Esophagus mucosa (tissue), 1 donor: ENCODE measurements at places on chromosomes 6 and 20. TPM values are rescaled to one million over a fixed set of nuclear protein-coding genes. Genes with fewer than 3 reads are reported as not detected.

DNA sequence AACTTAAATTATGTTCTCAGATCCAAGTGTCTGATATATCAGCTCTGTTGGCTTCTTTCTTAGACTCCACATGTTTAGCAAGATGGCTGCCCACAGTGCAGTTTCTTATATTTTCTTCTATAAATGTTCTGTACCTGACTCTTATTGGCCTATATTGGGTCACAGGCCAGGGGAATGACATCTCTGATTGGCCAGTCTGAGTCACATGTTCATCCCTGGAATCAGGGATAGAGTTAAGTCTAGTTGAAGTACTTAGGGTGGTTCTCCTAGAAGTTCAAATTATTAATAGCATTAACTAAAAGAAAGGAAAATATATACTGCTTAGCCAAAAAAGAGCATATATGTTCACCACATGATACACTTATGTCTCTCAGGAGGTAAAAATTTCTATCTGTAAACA is 105.3 kb upstream of the SLC22A16 start:
- no peak for ATAC-seq

DNA sequence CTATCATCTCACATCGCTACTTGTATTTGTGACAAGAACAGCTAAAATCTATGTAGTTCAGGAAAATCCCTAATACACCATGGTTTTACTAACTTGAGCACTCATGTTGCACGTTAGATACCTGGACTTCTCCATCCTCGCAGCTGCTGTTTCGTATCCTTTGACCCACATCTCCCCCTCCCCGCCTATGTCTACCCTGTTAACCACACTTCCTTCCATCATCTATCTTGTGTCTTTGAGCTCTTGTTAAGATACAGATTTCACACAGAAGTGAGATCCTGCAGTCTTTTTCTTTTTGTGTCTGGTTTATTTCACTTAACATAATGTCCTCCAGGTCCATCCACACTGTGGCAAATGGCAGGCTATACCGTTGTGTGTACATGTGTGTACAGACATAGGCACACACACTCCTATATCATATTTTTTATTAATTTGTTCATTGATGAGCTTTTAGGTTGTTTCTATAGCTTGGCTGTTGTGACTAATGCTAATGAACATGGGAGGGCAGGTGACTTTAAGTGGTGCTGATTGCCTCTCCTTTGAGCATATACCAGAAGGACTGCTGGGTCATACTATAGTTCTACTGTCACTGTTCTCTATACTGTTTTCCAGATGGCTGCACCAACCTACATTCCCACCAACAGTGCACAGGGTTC is 117.8 kb downstream of the WDR27 start:
- ATAC-seq, result peak; percentile 27

DNA sequence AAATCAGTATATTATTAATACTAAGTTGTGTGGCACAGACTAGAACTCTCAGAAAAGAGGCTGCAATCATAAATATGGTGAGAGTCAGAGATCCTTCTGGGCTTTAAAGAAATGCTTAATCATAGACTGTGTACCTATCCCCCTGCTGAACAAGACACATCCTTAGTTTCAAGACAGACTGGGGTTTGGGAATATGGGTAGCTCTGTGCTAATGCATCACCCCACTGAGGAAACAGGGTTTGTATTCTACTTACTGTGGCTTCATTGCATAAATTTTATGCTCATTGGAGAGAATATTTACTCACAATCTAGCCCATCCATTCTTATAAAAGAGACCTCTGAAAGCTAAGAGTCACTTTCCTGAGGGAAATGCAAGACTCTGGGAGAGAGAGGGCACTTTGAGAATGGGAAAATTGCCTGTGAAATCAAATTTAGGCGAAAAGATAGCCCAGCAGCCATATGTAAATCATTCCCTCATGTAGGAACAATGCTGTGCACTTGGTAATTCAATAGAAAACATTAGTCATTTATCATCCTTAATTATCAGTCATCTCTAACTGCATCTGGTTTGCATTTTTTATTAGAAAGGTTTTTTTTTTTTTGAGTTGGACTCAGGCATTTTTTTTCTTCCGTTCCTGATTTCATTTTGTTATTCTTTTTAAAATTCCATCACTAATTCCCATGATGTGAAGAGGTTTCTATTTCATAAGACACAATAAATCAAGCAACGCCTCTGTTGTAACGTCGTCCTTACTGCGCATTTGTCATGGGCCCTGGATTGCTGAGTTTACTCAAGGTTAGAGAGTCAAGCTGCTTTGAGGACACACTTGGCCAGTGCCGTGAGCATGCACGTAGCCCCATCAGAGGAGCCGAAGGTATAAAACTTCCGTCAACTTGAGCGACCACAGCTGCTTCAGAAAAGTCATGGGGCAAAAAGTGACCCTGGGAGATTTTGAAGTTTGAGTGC is 91.8 kb downstream of the TRMT11 start:
- ATAC-seq, result no peak

PRICKLE4 gene
- 2.2 TPM for total RNA-seq

GRCh38 chr6:324116-324728 is 31.9 kb downstream of the DUSP22 start:
- ATAC-seq, result no peak

GRCh38 chr20:50339466-50339901 is 148.9 kb downstream of the CEBPB start:
- ATAC-seq, result no peak

BTN1A1 gene
- not detected for total RNA-seq

SCRT2 gene
- not detected for total RNA-seq

TRIM31 gene
- total RNA-seq, result 0.20 TPM

- ATAC-seq, result peak; percentile 77
Observed at GRCh38 chr6:134707342-134708031, 242.4 kb downstream of the ALDH8A1 start.
